CD4-positive, CD25-positive, alpha-beta regulatory T cell (primary cell): ENCODE measurements at places on chromosomes 11 and 22. TPM values are rescaled to one million over a fixed set of nuclear protein-coding genes. Genes with fewer than 3 reads are reported as not detected.

- DNase-seq = no peak
These were observed 715.8 kb upstream of the LRRC4C start for GRCh38 chr11:42175203-42175602.

GRCh38 chr22:37926771-37927636 lies 20.9 kb downstream of the MICALL1 start:
- DNase-seq = no peak

DNA sequence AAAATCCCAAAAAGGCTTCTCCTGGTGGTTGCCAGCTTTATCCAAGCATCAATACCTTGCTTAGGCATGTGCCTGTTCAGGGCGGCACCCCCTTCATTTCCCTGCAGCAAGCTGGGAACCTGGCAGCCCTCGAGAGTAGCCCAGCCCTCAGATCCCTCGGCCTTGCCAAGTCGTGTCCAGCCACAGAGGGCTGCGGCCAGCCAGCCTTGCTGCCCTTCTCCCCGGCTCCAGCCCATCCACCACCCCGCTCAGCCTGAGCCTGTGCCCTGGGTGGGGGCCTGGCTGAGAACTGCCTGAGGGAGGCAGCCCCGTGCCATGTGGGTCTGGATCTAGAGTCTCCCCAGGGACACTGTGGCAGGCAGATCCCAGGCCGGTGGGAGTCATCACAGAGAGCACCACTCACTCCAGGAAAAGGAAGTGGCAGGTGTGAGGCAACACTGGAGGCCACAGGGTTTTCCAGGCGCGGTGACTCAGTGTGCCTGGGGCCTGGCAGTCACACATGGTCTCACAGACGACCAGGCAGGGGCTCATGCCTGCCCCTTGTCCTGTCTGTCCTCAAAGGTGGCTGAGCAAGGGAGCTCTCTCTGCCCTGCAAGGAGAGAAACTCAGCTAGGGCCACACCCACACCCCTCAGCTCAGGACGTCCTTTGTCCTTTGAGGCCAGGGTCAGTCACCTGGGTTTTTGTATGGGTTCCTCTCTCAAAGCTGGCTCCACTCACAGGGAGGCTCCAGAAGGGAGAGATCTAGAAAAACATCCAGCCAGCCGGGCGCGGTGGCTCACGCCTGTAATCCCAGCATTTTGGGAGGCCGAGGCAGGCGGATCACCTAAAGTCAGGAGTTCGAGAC lies 12.2 kb upstream of the CDC42BPG start:
- DNase-seq = no peak

DNA sequence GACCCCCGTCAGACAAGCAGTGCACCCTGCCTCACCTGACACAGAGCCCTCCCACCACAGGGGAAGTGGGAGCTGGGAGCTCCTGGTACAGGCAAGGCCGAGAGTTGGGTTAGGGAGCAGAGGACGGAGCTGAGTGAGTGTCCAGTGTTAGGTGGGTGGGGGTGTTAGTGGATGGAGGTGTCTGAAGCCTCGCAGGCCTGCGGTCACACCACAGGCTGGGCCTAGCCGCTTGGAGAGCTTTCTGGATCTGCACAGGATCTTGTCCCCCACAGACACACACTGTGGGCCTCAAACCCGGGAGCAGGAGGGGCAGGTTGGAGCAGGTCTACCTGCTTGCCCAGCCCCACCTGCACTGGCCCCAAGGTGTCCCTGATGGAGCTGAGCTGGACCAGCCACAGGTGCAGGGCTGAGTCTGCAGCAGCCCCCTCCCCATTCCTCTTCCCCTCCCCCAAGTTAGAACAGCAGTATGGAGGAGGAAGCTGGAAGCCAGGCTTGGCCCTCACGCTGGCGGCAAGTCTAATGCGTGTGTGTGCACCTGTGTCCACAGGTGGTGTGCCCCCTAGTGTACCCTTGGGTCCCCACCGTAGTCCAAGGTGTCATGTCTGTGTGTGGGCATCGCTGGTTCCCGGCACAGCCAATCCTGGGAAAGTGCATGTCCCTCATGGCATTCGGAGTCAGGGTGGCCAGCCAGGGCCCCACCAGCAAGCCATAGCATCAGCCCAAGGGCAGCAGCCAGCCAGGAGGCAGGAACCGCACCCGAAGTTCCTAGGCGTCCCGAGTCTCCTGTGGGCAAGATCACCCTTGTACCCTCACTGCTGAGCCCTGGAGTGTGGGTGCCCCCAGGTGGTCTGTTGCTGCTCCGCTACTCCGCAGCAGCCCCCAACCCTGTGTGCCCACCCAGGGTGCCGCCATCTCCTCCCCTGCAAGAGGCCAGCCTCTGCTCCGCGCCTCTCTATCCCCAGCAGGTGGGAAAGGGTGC lies 2.0 kb upstream of the GATD1 start:
- DNase-seq = no peak

GRCh38 chr11:110928391-110928790 lies 216.2 kb upstream of the ARHGAP20 start:
- DNase-seq = no peak

- DNase-seq = no peak
These were observed 79.0 kb downstream of the TRIM29 start for GRCh38 chr11:120058931-120059330.

DNA sequence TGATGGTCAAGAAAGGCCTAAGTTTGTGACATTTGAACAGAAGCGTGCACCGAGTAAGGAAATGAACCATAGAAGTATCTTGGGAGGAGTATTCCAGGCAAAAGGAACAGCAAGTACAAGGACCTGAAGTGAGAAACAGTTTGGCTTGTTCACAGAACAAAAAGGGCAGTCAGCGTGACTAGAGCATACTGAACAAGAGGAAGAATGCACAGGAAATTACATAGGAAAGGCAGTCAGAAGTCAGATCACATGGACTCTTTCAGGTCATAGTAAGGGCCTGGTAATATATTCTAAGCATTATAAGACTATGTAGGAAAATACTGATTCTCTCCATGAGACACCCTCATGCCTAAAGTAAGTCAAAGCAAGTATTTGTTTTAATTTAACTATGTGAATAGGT lies 52.3 kb upstream of the GAB2 start:
- DNase-seq = no peak

DNA sequence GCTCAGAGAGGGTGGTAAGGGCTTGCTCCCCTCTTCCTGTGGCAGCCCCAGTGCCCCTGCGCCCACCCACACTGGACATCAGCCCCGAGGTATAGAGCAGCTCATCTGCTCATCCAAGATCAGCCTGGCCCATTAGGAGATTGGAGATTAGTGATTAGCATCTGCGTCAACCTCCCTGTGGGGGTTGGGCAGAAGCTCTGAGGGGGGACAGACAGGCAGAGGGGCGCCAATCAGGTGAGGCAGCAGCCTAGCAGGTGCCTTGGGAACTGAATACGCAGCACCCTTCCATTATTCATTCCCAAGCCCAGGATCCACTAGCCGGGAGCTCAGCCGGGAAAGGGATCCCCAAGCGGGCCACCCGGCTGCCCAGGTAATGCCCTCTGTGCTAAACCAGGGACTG lies 11.0 kb downstream of the SMTN start:
- no peak for DNase-seq

Gene SLC5A4
- not detected for total RNA-seq

Gene APOL6
- 71.9 TPM for total RNA-seq

Gene TEX12
- total RNA-seq = 0.67 TPM

Gene IL10RA
- 661 TPM for total RNA-seq

Gene MAPK8IP2
- total RNA-seq = 0.30 TPM

Gene CNTN5
- not detected for total RNA-seq

Gene LGALS12
- total RNA-seq = 0.94 TPM
